ENCODE measurements at places on chromosomes 7 and 10. TPM values are rescaled to one million over a fixed set of nuclear protein-coding genes. Genes with fewer than 3 reads are reported as not detected.
A peak's percentile ranks its signal among the peaks of the same experiment; 100 is the strongest.

The ARID5B gene
- 96.1 TPM for total RNA-seq

The PPP1R9A gene
- 7.3 TPM for total RNA-seq

The ANK3 gene
- 5.7 TPM for total RNA-seq

The LEP gene
- 1.5 TPM for total RNA-seq

The CYP3A7 gene
- not detected for total RNA-seq

The RBM20 gene
- total RNA-seq, result 2.0 TPM

The CPVL gene
- total RNA-seq, result 44.9 TPM

The GPR85 gene
- 0.24 TPM for total RNA-seq

The PRTFDC1 gene
- total RNA-seq, result 14.4 TPM

The ZNF33A gene
- 21.9 TPM for total RNA-seq

The FBXO24 gene
- 0.51 TPM for total RNA-seq

DNA sequence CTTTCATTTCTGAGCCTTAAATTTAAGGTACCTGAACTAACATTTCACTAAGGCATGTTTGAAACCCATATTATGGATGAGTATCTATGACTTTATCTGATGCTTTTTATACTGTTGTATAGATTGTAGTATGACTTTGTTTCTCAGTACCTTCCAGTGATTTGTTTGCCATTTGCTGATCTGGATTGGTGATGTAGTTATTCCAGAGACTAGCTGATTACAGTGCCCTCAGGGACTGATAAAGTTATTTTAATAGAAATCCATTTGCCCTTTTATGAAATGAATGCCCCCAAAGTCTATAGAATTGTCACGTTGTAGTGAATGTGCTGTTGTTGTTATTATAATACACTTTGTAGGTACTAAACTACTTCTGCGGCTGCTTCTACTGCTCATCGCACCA lies 385.4 kb upstream of the LRGUK start:
- no peak for DNase-seq

DNA sequence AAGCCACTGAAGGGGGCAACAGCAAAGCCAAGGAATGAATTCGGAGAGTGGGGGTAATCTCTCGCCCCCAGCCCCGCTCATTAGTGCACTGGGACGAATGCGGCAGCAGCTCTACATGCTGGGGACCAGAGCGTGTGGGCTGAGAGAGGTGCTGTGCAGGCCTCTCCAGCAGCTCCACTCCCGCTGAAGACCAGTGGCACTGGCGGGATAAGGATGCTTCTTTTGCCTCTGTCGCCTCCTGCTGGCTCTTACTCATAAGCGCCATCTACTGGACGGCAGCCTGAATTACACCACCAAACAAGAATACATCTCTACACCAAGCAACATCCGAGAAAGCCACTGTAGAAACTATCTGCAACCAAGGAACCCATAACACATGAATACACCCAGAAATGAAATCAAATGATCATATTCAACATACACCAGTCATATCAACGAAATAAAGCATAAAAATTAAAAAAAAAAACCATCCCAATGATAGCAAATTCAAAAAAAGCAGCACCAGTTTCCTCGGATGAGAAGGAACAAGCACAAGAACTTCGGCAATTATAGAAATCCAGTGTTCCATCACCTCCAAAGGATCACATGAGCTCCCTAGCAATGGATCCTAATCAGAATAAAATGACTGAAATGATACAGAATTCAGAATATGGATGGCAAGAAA lies 79.0 kb upstream of the TMEM168 start:
- no peak for DNase-seq

- DNase-seq, result no peak
Observed at GRCh38 chr7:34165927-34166550, 260.7 kb downstream of the BMPER start.

DNA sequence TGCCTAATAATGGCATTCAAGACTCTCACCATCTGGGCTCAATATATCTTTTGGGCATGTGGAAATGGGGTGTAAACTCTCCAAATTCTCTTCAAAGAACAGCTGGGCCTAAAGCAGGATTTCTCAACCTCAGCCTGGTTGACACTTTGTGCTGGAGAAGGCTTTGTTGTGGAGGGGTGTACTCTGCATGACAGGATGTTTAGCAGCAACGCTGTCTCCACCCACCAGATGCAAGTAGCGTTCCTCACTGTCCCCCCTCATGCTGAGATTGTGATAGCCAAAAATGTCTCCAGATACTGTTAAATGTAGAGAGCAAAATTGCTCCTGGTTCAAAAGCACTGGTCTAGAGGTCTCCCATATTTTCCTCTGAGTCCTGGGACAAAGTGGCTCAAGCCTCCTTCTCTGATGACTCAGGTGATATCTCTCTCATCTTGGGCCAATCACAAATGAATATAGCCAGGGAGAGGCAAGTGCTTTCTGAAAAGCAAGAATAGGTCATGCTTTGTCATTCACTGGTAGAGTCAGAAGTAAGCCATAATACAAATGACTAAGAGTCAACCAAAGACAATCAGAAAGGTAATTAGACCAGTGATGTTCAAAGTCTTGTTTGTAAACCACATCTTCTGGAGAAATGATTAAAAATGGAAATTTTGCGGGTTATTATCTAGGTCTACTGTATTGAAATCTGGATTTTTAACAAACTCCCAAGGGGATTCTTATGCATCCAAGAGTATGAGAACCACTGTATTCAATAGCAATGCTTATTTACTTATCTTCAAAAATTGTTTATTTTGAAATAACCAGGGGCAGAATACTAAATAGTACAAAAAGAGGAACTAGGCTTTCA lies 330.8 kb downstream of the PTEN start:
- DNase-seq, result no peak

- DNase-seq, result no peak
Observed at GRCh38 chr10:24784923-24785322, 61.2 kb upstream of the ARHGAP21 start.

- no peak for DNase-seq
Observed at GRCh38 chr10:108578258-108578657, 1345.1 kb downstream of the XPNPEP1 start.

DNA sequence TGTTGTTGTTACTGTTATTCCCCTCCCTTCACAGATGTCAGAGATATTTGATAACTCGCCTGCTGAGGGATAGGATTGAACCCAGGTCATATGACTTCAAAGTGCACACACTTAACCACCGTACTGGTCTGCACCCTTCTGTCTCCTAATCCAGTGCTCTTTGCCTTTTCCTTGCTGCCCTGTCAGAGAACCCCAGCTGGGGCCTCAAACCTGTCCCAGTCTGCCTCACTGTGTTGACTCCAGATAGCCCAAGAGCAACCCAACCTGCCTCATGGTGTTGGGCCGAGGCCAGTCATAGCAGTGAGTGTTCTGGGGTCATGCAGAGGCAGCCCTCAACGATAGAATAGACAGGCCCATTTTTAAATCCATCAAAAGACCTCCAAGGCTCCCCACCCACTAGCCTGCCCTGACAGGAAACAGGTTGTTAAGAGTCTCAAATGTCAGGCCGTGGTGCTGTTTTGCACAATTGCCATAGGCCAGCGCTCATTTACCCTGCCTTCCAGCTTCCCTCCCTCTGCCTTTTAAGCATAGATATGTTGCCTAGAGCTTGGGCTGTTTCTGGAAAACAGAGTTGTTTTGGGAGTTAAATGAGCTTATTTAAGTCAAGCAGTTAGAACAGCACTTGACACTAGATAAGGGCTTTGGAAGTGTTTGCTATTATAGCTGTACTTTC lies 37.0 kb upstream of the PDCD4 start:
- no peak for DNase-seq

- no peak for DNase-seq
Observed at GRCh38 chr7:154693661-154694060, 309.3 kb downstream of the PAXIP1 start.

GRCh38 chr10:33326933-33327332 lies 7.5 kb downstream of the NRP1 start:
- no peak for DNase-seq

- no peak for DNase-seq
Observed at GRCh38 chr7:84387595-84387994, 193.0 kb upstream of the SEMA3A start.

DNA sequence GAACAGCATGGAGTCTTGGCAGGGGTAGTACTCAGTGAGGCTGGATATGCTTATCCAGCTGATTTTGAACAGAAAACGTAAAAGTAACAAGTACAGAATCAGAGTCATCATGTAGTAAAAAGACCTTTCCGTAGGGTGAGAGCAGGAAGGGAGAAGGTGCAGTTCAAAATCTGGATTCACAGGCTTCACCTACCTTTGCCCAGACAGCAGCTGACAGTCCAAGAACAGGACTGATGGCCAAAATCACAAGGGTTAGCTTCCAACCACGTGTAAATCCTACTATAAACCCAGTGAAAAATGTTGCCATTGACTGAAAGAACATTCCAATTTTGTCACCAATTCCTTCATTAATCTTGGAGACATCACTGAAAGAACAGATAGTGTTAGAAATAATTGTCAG lies 34.8 kb downstream of the ABCB1 start:
- DNase-seq, result no peak

DNA sequence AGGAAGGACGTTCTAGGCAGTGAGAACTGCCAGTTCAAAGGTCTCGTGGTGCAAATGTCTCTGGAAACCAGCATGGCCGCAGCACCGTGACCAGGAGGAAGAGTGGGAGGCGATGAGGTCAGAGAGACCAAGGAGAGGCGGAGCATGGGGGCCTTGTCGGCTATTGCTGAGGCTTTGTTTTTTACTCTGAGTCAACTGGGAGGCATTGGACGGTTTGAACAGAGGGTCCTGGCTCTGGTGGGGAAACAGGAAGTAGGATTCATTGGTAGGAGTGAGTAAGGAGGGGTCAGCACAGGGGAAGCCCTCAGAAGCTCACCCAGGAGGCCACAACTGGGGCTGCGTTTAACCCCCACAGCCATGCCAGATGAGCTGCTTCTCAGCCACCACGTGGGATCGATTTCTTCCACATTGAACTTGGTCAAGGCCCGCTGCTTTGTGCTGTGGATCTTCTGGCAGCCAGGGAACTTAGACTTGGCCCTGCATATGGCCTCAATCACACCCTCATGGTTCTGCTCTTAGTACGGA lies 22.2 kb upstream of the SH2B2 start:
- no peak for DNase-seq

DNA sequence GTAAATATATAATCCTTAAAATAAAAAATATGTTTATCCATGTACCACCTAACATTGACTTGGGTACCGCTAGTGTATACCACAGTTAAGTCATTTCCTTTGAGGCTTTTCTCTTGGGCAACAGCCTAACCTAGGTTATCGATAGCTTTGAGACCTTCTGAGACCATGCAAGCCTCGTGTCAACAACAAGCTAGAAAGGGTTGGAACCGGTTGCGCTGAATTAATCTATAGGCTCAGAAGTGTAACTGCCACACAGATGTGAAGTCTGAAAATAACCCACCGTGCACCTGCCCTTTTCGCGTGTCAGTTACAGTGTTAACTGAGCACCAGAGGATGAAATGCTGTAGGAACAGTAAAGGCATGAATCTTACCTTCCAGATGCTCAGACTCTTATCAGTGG lies 59.8 kb downstream of the ARID5B start:
- DNase-seq, result no peak

DNA sequence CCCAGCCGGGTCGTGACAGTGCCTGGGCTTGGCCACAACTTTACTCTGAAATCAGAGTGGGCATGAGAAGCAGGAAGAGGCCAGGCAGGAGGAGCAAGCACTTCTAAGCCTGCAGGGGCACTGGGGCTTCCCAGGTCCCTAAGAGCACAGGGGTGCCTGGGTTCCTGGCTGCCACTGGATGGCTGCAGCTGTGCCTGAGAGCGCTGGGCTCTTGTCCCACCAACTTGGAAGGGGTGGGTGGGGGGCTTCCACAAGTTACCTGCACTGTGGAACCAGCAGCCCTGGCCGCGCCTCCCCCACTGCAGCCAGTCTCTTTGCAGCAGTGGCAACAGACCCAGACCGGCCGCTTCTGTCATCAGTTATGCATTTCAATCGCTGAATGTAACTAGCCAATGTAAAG lies 434.7 kb upstream of the GRM3 start:
- no peak for DNase-seq

GRCh38 chr10:4352414-4352961 lies 473.5 kb upstream of the AKR1E2 start:
- DNase-seq, result no peak

- no peak for DNase-seq
Observed at GRCh38 chr10:75207079-75207856, 3.3 kb upstream of the VDAC2 start.

DNA sequence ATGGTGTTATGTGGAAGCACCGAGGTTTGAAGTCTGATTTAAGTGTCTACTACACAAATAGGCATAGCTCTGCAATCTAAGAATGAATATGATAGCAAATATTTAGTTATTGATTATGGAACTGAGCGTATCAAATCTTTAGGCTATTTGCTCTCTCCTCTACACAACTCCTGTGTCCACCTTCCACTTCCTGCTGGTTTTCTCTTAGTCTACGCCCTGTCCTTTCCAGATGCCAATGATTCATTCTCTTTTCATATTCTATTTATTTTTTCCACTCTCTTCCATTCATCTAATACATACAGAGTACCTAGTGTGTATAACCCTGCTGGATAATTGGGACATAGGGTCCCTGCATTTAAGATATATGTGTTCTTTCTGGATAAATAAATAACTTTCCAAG lies 83.7 kb downstream of the DGKB start:
- DNase-seq, result no peak

GRCh38 chr10:27041196-27041595 lies 59.1 kb downstream of the ANKRD26 start:
- no peak for DNase-seq

DNA sequence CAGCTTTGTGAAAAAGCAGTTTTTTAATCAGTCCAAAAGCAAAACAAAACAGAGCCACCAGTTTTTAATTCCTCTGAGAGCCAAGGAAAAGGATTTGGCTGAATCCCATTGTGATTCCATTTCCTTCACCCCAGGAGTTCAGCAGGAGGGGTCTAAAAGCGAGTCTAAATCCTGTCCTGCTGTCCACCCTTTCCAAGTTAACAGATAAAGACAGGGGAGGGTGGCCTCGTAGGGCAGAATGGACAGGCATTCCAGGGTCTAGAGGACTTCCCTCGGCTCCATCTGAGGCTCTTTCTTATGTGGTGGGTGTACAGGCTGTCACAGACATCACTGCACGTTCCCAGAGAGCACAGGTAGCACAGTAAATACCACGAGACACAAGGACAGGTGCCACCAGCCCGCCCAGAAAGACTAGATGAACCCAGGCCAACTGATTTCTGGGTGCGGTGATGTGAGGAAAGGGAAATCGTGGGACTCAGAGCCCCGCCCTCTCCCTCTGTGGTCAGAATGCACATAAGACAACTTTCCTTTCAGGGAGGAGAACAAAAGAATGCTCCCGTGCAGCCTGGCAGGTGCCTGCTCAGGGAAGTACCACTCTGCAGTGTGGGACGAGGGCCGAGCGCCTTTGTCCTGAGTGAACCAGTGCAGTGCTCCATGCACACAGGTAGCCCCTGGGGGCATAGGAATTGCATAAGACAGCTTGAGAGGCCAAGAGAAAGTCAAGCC lies 119.7 kb downstream of the ABLIM1 start:
- DNase-seq, result no peak

- DNase-seq, result no peak
Observed at GRCh38 chr10:129169115-129169514, 297.9 kb upstream of the MGMT start.

GRCh38 chr7:19919261-19920095 lies 146.1 kb upstream of the TMEM196 start:
- no peak for DNase-seq

DNA sequence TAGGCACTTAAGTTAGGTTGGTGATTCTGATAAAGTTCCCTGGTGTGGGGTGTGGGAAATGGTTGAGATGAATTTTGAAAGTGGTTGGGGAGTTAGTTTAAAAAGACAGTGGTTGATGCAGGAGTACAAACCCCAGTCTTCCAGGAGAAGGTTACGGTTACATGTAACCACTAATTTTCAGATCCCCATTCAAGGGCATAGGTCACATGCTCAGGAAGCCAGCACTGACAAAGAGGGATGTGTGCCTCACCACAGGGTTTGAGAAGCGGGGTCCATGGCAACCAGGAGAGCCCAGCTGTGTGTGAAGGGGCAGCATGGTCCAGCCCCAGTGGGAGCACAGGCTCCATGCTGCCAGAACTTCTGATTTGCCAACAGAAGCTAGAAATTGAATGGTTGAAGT lies 144.2 kb downstream of the MDFIC start:
- DNase-seq, result peak; percentile 76

Measured in posterior vena cava (tissue), 2 donors.